ENCODE measurements at places on chromosomes 5 and 9. TPM values are rescaled to one million over a fixed set of nuclear protein-coding genes. Genes with fewer than 3 reads are reported as not detected.

DNA sequence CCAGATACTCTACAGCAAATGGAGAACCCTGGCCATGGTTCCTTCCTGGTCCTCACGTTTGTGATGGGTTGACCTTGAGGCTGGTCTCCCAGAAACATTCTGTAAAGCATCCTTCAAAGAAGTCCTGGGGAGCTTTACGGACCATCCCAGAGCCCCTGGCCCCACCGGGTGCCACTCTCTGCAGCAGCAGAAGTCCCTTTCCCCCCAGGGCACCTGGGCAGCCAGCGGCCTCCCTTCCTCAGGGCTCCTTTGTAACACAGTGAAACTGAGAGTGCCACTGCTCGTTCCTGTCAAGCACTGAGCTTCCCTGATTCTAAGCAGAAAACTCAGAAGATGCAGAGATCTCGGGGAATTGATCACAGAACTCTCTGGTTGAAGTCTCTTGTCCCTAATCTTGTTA is 104.3 kb downstream of the ENTREP1 start:
- DNase-seq, result no peak

Gene TRIM23
- polyA plus RNA-seq, result 10.8 TPM

DNA sequence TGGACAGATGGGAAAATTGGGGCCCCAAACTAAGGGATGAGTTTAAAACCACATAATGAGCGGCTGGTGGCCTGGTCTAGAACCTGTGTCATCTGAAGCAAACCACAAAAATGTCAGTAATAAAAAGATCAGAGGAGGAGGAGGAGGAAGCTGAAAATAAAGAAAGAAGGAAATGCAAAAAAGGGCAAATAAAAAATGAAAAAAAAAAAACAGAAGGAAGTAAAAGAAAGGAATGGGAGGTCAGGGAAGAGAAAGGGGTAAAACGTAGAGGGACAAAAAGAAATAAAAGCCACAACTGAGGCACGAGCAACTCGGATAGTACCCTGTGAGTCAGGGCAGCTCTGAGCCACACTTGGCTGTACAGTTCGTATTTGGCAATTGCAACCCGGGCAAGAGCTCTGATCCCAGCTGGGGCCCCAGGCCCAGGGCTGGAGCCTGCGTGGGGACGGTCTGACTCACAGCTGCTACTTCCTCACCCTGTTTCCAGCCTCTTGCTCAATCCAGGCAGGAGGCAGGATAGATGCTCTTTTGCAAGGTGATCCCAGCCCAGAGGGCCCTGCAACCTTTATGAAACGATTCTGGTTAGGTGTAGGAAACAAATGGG is 137.9 kb upstream of the TRIM32 start:
- DNase-seq, result no peak

GRCh38 chr5:14946815-14947620 is 75.4 kb upstream of the ANKH start:
- no peak for DNase-seq
